ENCODE measurements at places on chromosomes 5 and 9.

DNA sequence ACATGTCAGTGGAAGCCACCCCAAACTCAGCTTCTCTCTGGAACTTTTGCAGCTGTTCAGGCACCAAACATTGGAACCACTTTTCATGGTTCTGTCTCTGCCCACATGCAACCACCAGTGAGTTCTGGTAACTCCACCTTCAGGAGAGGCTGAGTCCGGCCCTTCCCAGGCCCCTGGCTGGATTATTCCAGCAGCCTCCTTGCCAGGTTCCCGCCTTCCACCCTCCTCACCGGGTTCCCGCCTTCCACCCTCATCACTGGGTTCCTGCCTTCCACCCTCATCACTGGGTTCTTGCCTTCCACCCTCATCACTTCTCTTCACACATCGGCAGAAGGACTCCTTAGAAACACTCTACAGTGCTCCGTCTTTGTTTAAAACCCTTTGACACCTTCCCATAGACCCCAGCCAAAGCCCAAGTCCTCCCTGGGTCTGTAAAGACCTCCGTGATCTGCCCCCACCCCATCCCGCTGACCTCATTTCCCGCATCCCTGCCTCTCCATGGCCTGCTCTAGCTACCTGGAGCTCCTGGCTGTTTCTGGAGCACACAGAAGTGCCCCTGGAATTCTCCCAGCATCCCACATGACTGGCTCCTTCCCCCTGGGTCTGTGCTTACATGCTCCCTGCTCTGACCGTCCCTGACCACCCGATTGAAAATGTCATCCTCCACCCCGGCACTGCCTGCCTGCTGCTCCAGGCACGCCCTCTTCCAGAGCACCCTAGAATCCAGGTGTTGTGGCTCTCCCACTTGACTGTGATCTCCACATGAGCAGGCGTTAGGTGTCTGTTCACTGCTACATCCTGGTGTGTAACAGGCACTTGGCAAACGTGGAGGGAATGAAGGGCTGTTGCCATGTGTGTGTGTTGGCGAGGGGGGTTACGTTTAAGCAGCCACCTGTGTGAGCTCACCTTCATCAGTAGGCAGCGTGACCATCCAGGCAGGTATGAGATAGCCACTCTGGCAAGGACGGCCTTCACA, 17.7 kb downstream of the ROPN1L start:
- DNase-seq, result no peak

- DNase-seq, result no peak
Measured at GRCh38 chr9:126495411-126496180, 118.1 kb upstream of the LMX1B start.

DNA sequence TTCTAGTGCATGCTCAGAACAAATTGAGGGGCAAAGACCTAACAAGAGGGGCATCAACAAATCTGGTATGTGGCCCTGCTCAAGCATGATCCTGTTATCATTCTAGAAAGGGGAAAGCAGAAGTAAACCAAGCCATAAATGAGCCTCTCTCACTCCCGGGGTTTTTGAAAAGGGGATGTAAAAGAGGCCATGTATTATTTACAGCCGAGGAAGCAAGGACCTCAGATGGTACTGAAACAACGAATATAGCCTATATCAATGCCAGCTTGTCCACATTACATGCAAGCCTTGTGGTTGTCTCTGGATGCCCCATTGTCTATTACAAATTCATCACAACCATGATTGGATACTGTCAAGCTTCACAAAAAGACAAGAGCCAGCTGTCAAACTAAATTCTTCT, 211.3 kb downstream of the DCP2 start:
- DNase-seq, result no peak

- no peak for DNase-seq
Measured at GRCh38 chr9:70106571-70106970, 62.9 kb downstream of the MAMDC2 start.

DNA sequence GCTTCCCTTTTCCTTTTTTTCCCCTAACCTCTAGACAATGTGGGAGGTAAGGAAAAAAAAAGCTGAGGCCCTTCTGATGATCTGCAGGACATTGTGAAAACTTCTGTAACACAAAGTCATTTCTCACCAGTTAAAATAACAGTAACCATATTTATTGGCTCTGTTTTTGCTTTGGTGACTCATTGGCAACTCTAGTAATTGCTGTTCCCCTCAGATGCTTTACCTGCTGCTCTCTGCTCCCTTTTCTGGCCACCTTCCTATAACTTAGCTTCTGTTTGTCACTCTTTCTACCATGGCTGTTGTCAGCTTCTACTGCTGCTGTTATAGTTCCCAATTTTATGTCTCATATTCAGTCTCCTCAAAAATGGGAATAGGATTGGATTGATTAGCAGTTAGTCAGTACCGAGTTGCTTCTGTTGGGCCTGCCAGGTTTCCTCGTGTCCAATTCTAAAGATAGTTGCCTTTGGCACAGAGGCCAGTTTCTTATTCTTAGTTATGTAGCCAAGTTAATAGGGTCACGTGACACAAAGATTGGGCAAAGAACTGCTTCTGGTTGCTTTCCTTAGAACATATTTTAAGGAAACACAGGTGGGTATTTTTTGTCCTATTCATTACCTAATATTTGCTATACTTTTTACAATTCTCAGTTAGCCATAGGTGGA, 16.8 kb downstream of the SCAMP1 start:
- DNase-seq, result no peak

- DNase-seq, result no peak
Measured at GRCh38 chr5:127111112-127111511, 37.8 kb upstream of the C5orf63 start.

DNA sequence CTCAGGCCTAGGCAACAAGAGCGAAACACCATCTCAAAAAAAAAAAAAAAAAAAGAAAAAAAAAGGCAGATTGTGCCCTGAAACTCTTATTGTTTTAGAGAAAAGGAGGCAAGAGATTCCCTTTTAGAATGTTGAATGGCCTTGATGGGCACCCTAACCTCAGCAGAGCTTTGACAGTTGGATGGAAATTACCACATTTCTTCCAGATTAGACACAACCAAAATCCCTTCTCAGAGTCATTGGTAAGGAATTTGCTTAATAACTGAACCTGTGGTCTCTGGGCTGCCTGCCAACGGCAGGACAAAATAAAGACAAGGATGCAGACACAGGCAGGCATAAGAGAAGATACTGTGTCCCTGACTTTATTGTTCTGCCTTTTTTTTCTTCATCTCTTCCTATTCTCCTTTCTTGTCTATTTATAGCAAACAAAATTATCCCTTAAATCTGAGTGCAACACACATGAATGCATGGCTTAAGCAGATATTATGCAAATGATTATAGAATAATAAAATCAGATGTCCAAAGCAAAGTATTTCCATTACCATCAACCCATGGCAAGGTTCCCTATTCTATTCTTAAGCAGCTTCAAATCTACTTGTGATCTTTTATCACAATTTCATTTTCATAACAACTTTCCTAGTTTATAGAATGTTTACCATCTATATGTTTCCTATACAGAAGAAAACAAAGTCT, 37.3 kb upstream of the TRIO start:
- DNase-seq, result peak; percentile 63

DNA sequence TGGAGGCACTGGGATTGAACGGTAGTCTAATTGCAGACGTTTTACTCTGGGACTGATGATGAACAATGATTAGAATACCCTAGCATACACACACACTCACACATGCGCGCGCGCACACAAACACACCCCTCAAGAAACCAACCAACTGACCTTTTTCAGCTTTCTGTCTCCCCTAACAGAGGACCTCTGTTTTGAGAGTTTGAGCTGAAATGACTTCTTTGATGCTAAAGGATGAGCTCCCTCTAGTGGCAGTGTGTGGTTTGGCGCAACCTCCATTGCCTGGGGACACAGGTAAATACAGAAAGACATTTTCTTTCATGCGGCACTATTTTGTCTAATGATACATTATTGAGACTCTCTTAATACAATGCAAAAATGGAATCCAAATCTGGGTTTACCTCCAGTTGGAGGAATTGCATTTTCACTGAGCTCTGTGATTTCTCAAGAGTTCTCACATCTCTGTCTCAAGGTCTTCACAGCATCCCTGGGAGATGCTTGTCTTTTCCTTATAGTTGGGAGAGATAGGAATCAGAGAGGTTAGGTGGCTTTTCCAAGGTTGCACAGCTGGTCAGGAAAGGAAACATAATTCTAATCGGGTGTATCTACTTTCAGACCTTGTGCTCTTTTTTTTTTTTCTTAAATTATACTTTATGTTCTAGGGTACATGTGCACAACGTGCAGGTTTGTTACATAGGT, 187.5 kb downstream of the TMEM38B start:
- no peak for DNase-seq

- DNase-seq, result no peak
Measured at GRCh38 chr5:149240354-149240998, 31.2 kb upstream of the AFAP1L1 start.

DNA sequence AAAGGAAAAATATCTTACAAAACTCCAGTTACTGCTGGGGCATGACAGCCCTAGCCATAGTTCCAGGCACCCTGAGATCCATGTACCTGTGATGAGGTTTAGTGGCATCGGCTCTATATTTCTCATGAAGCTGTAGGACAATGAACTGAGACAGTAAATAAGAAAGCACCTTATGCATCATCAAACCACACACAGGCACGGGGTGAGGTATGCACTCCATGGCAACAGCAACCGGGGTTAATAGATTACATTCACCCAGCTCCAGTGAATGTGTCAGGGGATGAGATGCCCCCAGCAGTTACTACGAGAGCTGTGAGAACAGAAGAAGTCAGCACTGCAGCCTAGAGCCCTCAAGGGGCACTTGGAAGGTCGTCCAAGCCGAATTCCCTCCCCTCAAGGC, 162.0 kb upstream of the S1PR3 start:
- no peak for DNase-seq

GRCh38 chr9:83294816-83295215, 231.9 kb upstream of the RASEF start:
- no peak for DNase-seq

DNA sequence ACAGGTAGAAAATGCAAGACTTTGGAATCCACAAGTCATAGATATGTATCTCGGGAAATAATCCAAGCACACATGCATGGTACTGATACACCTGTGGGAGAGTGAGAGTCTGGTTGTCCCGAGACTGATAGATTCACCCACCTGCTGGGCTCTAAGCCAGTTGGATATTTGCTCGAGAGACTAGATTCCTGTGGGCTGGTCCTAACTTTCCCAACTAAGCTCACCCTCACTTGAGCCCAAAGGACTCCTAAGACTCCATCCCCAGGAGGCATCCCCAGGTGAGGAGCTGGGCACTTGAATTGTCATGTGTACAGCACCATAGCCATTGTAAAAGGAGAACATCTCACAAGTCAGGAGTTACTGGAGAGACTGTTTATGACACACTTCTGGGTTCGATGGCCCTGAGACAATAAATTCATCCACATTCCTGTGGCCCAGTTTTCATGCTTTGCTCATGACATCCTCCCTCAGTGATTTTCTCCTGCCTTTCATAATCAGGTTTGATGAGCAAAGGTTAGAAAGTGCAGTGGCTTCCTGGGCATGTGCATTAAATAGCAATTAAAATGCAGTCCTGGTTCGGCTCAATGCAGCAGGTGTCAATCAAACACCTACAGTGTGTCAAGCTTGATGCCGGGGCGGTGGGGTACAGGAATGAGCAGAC, 18.1 kb downstream of the SLC1A1 start:
- no peak for DNase-seq

DNA sequence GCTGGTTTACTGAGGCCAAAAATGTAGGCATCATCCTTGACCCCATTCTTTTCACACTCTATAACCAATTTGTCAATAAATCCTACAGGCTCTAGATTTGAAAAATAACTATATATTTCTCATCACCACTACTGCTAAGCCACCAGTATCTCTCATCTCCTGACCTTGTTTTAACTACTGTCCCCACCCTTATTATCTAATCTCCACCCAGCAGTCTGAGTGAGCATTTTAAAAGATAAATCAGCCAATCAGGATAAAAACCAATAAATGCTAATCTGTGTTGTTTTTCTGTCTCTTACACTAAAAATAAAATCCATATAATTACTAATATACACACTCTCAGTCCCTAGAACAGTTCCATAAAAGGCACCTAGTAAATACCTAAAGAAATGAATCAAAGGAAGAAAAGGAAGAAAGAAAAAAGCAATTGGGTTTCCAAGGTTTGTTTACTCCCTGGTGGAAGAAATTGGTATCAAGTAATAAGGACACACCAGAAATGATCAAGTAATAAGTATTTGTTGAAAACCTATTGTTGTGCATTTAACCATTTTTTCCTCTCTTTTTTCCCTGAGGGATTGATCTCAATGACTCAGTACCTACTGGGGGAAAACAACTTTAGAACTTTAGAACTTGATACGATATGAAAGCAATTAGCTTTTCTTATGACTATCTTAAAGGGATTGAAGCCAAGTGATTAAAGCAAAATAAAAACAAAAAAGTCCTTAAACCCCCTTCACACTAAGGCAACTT, 19.3 kb downstream of the MRPS27 start:
- DNase-seq, result no peak

GRCh38 chr5:43422143-43422542, 10.0 kb upstream of the CCL28 start:
- peak; percentile 22 for DNase-seq

DNA sequence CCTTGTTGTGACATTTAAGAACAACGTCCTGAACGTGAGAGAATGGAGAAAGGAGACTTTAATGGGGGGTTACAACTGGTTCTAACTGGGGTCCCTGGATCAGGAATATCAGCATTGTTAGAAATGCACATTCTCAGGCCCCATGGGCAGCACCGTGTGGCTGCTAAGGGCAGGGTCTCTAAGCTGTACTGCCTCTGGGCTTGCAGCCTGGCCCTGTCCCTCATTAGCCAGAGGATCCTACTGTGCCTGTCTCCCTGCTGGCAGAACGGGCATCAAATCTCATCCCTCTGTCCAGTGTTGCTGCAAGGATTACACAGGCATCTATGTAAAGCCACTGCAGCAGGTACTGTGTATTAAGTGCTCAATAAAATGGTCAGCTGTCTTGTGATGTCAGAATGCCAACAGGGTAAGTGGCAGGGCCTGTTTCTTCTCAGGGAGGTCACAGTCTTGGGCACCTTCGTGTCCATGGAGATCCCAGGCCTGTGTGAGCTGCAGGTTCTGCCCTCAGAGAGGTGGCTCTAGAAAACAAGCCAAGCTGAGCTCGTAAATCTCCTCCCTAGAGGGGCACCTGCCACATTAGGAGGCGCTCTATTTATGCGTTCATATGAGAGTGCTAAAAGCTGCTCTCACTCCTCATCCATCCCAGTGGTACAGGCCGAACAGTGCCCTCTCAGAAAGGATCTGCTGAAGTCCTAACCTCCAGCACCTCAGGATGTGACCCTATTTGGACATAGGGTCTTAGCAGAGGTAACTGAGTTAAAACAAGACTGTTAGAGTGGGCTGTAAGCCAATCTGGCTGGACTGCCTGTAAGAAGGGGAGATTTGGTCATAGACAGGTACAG, 210.5 kb downstream of the GADD45G start:
- no peak for DNase-seq

- DNase-seq, result no peak
Measured at GRCh38 chr9:3888497-3888858, 362.7 kb upstream of the RFX3 start.

GRCh38 chr9:99746406-99746805, 75.3 kb upstream of the NR4A3 start:
- DNase-seq, result no peak

DNA sequence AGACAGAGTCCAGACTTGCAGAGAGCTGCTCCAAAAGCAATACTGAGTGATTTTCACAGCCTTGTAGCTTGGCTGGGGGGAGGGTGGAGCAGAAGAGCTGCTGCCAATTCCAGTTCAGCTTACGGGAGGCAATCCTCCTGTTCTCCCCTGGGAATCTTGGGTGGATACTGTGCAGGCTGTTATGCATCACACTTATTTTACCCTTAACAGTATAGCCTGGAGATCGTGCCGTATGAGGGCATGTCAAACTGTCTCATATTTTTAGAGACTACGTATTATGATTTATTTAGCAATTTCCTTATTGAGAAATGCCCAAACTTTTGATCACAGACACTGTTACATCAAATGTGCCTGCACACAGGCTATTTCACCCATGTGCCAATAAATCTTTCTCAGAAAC, 85.2 kb downstream of the BASP1 start:
- DNase-seq, result peak; percentile 87
